GM18507 (cell line): ENCODE measurements at places on chromosomes 12 and 14.

DNA sequence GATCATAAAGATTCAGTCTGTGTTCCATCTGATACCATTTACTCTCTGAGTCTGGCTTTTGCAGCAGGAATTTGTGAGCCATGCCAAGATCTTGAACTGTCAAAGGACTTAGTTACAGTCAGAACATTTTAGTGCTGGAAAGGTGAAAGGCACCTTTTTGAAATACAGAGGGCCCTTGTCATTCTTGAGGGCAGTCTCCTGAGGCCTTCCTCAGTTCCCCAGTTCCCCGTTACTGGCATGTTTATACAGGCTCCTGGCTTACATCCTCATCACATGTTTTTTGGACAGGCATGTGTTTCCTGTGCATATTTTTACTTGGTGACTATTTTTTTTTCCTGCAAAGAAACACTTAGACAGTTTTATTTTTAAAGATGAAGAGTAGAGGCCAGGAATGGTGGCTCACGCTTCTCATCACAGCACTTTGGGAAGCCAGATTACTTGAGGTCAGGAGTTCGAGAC is 21.0 kb downstream of the CFAP54 start:
- DNase-seq: no peak

- DNase-seq: no peak
These were observed 147.2 kb downstream of the DACT1 start for GRCh38 chr14:58784931-58785330.

GRCh38 chr12:71786829-71787228 is 32.2 kb downstream of the RAB21 start:
- no peak for DNase-seq

- DNase-seq: no peak
These were observed 62.2 kb downstream of the PRMT8 start for GRCh38 chr12:3553221-3553620.

GRCh38 chr12:129530984-129531383 is 372.8 kb downstream of the TMEM132D start:
- DNase-seq: no peak

- DNase-seq: no peak
These were observed 11.5 kb downstream of the C14orf93 start for GRCh38 chr14:22998329-22999012.

DNA sequence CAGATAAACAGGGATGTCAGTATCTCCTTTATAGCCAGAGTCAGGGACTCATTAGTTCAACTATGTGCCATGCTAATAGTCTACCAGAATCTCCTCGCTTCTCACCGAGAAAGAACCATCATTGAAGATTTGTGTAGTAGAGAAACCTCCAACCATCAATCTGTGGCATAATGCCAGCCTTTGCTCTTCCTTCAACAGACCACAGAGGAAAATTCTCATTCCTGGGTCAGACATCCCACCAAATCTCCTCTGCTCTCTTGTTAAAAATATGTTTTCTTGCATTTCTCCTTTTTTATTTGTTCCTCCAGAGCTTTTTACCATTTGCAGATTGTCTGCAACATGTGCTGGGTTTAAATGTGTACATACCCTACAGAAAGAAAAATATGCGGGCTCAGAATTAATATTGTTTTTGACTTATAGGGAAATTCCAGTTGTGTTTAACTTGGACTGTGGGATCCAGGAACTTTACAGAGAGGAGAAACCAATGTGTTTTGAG is 64.9 kb downstream of the LLPH start:
- no peak for DNase-seq

GRCh38 chr12:12903642-12904609 is 12.6 kb downstream of the GPRC5A start:
- DNase-seq: no peak

- no peak for DNase-seq
These were observed 663.8 kb upstream of the FOXG1 start for GRCh38 chr14:28102814-28103213.

- DNase-seq: no peak
These were observed 58.2 kb downstream of the HMGA2 start for GRCh38 chr12:65882486-65882885.

DNA sequence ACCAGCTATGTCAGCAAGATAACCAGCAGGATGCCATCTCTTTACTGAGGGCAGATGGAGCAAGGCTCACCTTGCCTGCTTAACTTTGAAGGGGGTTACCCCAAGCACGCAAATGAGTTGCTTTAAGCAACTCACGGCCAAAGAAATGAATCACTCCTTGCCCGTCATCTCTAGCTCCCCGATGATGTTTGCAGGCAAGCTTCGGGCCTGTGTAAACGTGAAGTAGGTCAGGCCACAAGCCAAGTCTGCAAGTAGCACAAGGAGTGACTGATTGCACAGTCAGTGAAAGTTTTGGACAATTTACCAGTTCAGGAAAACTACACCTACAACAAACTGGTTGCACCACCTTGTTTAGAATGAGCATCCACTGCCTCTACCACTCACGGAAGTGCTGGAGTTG is 699.7 kb upstream of the TBX3 start:
- no peak for DNase-seq

DNA sequence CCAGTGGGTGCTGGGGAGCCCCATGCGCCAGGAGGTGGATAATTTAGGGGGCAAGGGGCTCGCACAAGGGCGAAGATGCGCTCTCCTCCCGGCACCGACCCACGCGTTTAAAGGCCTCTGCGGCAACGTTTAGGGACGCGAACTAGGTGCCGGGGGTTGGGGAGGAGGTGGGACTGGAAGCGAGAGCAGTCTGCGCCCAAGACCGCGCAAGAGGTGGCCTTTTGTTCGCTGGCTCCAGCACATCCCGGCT is 1.3 kb downstream of the SLC38A1 start:
- no peak for DNase-seq

DNA sequence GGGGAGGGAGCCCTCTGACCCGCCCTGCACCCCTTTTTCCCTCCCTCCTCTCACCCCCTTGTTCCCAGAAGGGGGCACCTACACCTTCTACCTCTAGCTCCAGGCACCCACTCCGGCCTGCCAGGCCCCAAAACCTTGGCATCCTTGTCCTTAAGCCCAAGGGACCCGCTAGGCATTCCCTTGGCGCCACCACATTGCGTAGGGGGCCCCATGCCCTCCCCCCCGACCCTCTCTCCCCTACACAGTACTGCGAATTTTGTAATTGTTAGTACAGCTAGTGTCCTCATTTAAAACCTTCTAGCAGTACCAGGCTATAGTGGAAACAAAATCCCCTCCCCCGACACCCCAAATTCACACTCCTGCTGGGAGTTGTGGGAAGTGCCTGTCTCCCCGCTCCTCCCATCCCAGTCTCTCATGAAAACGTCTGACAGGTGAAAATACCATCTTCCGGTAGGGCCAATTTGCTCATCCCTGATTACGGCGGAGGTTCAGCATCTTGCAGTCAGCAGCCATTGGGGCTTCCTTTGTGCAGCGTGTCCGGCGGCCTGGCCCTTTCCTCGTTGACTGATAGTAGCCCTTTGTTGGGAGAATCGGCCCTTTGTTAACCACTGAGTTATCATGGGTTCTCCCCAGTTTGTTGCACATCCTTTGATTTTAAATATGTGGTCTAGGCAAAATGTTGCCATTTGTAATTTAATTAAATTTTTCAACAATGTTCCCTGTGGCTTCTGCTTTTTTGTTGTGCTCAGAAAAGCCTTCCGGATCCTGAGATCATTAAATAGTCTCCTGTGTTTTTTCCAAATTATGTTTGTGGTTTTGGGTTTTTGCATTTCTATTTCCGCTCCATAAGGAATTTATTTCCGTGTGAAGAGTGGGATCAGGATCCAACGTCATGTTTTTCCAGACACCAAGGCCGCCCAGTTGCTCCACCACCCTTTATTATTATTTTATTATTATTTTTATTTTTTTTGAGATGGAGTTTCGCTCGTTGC is 7.9 kb upstream of the CEP170B start:
- no peak for DNase-seq

GRCh38 chr14:101925152-101925551 is 39.2 kb upstream of the DYNC1H1 start:
- DNase-seq: no peak

DNA sequence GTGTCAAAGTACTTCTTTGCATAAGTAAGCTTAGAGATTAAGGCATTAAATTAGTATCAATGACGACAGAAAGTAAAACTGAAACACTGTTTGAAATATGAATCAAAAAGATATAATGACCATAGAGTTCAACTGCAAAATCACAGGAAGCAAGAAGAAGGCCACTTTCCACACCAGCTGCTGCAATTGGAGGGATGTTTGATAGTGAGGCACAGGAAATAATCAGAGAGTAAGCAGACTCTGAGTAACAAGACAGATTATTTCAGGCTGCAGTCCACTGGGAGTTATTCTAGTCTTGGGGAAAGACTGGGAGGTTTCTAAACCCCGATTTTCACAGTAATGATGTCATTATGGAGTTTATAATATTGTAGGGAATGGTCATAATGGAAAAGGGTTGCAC is 12.9 kb downstream of the MDGA2 start:
- no peak for DNase-seq

- no peak for DNase-seq
These were observed 1.0 kb downstream of the RNF41 start for GRCh38 chr12:56220611-56221231.

DNA sequence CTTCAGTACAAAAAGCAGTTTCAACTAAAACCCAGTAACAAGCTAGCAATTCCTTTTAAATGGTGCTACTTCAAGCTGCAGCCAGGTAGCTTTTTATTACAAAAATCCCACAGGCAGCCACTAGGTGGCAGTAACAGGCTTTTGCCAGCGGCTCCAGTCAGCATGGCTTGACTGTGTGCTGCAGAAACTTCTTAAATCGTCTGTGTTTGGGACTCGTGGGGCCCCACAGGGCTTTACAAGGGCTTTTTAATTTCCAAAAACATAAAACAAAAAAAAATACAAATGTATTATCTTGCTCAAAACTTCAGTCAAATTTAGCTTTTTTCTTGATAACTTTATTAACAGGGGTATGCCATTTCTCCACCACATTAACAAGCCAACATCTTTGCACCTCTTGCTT is 3.6 kb upstream of the CLEC4E start:
- peak; percentile 44 for DNase-seq

GRCh38 chr12:104598342-104599271 is 141.9 kb downstream of the CHST11 start:
- no peak for DNase-seq

DNA sequence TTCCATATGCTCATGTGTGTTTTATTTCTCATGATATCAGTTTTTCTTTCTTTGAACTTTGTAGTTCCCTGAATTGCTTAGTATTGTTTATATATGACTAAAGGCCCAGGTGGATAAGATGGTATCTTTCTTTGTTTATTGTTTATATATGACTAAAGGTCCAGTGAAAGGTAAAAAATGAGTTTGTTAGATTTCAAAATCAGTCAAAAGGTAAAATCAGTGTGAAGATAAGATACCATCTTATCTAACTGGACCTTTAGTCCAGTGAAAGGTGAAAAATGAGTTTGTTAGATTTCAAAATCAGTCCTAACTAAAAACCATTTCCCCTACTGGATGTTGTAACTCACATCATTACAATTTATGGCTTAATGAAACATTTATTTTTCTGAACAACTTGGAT is 890.2 kb downstream of the DIO2 start:
- DNase-seq: no peak

DNA sequence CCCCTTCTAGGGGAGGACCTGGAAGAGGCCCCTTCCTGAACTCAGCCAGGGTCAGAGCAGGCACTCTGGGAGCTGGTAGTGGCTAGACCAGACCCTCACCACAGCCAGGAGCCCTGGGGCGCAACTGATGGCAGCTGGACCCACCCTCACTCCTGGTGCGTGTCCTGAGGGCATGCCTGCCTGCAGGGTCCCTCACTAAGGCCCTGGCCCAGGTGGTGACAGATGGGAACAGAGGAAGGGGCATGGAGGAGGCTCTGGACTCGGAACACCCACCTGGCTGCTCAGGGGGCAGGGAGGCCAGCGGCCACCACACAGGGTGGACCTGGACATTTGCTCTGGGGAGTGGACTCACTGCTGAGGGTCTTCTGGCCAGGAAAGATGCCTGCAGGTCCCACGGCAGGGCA is 342.2 kb upstream of the SFSWAP start:
- DNase-seq: no peak

DNA sequence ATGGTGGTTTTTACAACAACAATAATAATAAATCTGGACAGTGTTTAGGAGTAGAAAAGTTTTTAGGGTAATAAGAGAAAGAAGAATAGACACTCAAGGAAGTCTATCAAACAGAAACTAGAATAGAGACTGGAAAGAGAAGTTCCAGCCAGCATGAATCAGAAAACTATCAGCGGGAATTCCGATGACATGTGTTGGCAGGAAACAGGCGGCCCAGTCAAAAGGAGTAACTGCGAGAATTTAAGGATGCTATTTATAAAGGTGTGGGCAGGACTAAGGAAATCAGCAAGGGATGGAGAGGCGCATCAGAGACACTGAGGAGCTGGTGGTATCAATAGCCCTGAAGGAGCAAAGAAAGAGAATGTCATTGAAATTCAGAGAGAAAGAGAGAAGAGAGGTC is 89.9 kb downstream of the TBX5 start:
- no peak for DNase-seq

DNA sequence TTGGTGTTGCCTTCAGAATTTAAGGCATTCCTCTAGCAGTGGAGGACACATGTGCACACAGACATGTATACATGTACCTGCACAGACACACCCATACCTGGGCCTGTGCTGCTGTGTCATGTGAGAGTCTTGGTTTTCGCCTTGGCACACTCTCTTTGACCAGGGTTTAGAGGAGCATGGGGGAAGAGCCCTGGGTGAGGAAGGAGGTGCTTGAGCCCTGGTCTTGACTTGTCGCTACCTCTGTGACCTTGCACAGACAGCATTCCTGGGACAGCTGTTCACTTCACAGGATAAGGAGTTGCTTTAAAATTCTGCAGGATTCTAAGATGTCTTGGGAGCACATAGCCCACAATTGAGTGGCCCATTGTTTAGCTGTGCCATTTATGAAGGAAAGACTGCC is 94.7 kb downstream of the DDX51 start:
- no peak for DNase-seq

GRCh38 chr14:103015426-103015825 is 41.9 kb downstream of the CDC42BPB start:
- DNase-seq: no peak

DNA sequence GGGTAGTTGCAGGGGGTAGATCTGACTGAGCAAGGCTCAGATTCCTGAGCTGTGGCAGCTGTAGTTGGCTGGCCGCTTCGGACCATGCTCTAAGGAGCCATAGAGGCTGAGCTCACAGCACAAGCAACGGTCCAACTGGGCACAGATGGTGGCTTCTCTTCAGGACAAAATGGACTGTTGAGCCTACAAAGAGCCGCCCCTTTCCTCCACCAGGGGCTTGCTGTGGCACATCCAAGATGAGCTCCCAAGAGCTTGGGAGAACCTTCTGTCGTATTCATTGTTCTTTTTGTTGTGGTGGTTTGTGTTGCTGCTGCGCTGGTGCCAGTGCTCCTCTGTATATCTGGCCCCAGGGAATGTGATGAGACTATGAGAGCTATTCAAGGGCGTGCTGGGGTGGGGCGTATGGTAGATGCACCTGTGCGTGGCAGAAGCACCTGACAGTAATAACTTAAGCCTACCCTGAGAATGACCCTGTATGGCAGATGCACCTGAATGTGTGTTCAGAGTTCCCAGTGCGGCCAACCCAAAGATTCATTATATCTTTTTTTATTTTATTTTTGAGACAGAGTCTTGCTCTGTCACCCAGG is 17.8 kb upstream of the LGALS3 start:
- DNase-seq: no peak
